ENCODE measurements at places on chromosomes 1 and 21.

GRCh38 chr21:41663805-41664788 lies 102.8 kb downstream of the RIPK4 start:
- DNase-seq, result no peak

GRCh38 chr1:184859381-184860105 lies 104.9 kb upstream of the EDEM3 start:
- no peak for DNase-seq

DNA sequence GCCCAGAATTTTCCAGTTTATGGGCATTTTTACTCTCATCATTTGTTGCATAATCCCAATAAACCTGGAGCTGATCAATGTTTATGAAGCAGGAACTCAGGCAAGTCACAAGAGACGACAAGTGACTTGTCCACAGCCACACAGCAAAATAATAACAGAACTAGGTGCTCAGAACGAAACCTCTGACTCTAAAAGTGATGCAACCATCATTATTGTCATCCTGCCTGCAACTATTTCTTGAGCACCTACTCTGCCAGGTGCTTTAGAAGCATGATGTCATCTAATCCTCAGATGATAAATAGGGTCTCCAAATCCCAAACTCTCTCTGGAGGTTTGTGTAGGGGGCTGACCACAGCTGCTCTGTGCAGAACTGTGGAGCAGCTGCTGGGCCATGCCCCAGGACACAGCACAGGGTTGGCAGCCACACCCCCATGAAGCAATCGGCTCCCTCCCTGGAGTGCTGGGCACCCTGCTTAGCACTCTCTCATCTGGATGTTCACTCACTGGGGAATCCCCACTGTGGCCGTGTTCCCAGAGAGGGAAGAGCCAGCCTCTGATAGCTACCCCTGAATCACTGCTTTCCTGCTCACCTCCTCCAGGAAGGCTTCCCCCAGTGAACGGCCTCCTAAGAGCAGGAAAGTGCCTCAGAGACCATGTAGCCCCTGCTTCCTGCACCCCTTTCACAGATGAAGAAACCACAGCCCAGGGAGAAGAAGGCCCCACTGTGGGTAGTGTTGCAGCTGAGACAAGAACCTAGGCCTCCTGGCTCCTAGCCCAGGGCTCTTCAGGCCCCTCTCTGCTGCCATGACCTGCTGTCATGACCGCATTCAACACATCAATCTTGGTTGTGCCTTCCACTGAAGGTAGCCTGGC lies 2.1 kb downstream of the TTC22 start:
- DNase-seq, result no peak

DNA sequence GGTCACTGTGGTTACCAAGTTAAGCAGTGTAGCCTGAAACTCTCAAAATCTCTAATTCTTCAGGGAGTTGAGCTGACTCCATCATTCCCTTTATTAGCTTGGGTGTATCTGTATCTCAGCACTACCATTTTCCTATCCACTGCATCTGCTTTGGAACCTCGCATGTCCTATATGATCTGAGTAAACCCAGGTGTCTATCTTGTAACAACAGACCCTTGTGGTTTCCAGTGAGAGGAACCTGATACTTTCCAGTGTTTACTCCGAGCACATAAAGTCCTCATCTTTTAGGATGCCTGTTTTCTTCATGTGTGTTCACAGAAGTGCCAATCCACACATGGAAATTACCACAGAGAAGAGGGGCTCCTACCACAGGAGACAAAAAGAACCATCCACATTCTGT lies 650.4 kb downstream of the LMO4 start:
- DNase-seq, result no peak

- DNase-seq, result no peak
Measured at GRCh38 chr1:201361652-201362504, 15.6 kb downstream of the TNNT2 start.

DNA sequence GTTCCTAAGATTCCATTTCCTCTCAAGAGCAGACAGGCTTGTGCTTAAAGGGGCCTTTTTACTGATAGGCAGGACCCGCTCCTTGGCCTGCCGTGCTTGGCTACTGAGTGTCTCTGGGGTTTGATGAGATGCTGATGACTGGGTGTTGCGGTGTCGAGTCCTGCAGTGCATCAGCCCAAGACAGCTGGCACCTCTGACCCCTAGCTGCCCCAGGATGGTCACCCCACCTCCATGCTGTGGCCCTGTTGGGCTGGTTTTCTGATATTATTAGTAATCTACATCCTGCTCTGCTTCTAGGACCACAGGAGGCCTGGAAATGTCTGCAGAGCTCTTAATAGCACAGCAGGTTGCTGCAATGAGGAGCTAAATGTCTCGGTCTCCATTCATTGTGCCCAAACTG lies 28.7 kb downstream of the LRRC71 start:
- no peak for DNase-seq

- DNase-seq, result no peak
Measured at GRCh38 chr1:24588573-24588972, 32.7 kb downstream of the NCMAP start.

- no peak for DNase-seq
Measured at GRCh38 chr1:25204797-25205480, 27.4 kb downstream of the SYF2 start.

DNA sequence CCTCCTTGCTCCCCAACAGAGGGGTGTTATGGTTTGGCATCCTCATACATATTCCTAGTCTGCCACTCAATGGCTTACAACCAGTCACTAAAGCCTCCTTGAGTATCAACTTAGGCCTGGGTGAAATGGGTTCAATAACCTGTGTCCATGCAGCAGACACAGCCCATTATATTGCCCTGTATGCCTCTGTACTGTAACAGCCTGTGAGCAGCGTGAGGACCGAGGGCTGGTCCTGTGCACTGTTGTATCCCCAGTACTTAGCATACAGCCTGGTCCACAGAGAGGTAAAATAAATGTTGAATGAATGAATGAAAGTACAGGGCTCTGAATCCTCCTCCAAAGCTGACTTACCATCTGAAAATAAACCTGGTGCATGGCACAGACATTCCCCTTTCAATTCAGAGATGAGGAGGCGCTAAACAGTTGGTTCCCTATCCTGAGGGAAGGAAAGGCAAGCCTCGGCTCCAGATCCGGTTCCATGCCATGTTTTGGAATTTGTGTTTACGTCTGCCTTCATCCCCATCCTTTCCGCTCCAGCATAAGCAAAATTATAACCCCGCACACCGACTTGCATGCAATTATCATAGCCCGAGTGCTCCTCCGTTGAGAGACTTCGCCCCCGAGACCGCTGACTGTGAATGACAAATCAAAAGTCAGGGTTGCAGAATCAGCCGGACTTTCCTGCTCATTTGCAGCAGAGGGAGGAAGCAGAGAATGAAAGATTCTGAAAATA lies 45.0 kb upstream of the DNAJC6 start:
- DNase-seq, result no peak

GRCh38 chr1:167981933-167982332 lies 45.1 kb upstream of the MPC2 start:
- no peak for DNase-seq

- peak; percentile 73 for DNase-seq
Measured at GRCh38 chr1:113871597-113872113, at the start of gene PTPN22. Gene PTPN22, minus strand, starts transcription at chr1:113871712.

DNA sequence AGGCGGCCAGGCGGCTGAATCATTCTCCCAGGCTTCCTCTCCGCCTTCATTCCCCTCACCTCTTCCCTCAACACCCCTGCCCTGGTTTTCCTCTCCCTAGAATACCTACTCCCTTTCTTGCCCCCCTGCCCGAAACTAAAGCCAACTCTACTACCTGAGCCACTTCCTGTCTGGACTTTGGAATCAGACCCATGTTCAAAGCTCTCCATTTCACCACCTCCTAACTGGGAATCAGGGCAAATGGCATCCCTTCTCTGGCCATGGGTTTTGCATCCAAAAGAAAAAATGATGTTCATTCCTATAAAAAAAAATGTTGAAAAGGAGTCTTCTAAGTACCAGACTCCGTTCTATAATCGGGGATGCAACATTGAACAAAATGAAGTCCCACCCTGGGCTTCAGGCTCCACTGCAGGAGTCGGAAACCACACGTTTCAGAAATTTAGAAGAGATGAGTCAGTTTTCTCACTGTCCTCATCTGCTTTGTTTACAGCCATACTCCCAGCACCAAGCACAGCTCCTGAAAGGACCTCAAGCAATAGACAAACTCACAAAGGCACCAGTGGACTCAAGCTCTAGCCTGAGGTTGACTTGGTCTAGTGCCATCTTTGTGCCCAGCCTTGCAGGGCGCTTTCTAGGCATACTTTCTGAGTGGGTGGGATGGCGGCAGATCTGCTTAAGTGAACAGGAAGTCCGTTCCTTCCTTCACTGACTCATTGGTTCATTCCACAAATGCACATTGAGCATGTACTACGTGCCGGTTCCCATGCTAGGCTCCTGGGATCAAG lies 176.2 kb downstream of the IGSF21 start:
- DNase-seq, result no peak

DNA sequence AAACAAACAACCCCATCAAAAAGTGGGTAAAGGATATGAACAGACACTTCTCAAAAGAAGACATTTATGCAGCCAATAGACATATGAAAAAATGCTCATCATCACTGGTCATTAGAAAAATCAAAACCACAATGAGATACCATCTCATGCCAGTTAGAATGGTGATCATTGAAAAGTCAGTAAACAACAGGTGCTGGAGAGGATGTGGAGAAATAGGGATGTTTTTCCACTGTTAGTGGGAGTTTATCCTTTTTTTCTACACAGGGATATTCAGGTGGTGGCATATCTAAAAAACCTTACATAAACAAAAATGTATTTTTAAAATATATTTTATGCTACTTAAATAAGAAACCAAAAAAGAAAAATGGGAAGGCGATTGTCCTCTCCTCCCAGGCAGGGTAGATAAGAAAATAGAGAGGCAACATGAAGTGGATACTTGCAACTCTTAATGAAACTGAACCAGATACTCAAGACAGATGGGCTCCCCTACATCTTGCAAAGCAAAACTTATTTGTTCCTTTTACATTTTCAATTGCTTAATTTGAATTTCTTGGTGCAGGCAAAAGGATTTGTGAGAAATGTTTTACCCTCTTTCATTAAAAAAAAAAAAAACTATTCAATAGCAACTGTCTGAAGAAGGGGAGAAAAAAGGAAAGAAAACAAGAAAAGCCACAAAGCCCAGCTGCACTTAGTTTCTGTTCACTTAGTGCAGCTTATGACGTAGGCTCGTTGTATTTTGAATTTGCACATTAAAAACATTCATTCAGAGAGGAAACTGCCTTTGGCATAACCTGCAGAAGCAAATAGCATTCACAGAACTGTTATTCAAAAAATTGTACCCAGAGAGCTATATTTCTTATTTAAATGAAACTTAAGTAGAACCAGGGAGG lies 36.9 kb upstream of the RGS1 start:
- no peak for DNase-seq

GRCh38 chr1:117112047-117112717 lies 9.4 kb downstream of the TRIM45 start:
- no peak for DNase-seq

GRCh38 chr1:228695015-228695955 lies 40.0 kb upstream of the RHOU start:
- DNase-seq, result no peak

GRCh38 chr1:100074604-100075395 lies 57.9 kb downstream of the SASS6 start:
- no peak for DNase-seq

DNA sequence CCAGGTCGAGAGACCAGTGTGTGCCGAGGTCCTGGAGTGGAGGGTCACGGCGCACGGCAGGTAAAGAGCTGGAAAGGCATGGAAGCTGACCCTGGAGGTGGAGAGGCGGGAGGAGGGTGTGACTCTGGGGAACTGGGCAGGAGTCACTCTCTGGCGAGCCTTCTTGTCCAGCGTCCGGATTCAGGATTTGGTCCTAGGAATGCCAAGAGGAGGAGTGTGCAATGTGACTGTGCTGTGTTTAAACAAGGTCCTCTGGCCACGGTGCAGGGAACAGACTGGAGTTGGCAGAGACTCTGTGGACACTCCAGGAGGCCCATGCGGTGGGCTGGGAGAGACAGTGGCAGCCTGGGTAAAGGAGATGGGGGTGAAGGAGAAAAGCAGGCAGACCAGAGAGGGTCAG lies 64.2 kb upstream of the CASZ1 start:
- DNase-seq, result no peak

DNA sequence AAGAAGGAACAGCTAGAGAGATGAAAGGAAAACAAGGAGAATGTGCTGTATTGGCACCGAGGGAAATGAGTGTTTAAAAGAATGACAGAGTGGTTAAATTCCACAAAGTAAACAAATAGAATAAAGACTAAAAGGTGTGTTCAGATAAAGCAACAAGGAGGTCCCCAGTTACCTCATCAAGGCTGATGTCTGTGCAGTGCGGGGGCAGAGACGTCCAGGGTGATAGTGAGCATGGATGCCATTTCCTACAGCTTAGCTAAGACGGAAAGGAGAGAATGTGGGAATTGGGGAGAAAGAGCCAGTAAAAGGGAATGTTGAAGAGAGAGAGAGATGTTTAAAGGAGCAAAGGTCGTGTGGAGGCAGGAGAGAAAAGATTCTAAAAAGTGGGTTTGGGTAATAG lies 15.5 kb downstream of the LMOD1 start:
- DNase-seq, result no peak

GRCh38 chr1:14366091-14367018 lies 232.1 kb upstream of the KAZN start:
- no peak for DNase-seq

- DNase-seq, result no peak
Measured at GRCh38 chr1:224710196-224710595, 94.1 kb downstream of the CNIH3 start.

DNA sequence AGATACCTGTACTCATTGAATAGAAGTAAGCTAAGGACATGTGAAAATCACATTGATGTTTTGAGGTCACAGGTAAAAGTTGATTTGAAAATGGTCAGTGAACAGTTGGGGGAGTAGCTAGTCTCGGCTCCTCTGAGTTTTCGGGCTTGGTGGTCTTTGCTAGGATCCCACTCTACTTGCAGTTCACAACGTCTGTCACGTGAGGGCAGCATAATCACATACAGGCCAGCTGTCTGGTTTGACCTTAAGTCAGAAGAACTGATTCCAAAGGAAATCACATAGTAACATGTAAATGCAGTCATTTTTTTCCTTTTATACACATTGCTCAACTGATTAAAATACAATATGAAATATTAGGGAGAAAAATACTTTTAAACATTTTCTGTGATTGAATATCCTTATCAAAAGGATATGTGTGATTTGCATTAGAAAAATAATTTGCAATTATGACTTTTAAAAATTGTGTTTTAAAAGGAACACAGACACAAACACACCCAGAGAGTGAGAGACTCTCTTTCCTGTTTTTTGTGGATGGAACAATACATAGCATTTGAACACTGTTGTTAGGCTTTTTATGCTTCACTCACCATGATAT lies 21.8 kb upstream of the PDC start:
- no peak for DNase-seq
